Small intestine (tissue), 16 donors: ENCODE measurements at places on chromosomes 3 and 15. TPM values are rescaled to one million over a fixed set of nuclear protein-coding genes. Genes with fewer than 3 reads are reported as not detected.

The MYO5C gene
- 10.4 TPM for polyA plus RNA-seq

The CCR9 gene
- polyA plus RNA-seq, result 2.7 TPM

The LXN gene
- polyA plus RNA-seq, result 53.8 TPM

The MCF2L2 gene
- 1.1 TPM for polyA plus RNA-seq

The ZNF717 gene
- 15.7 TPM for polyA plus RNA-seq

The SNX22 gene
- polyA plus RNA-seq, result 1.5 TPM

The TUBGCP5 gene
- polyA plus RNA-seq, result 3.0 TPM

The FBXL22 gene
- polyA plus RNA-seq, result 2.1 TPM

The GOLGA8T gene
- polyA plus RNA-seq, result not detected

The POLQ gene
- polyA plus RNA-seq, result not detected

The TMEM207 gene
- not detected for polyA plus RNA-seq
